Activated naive CD8-positive, alpha-beta T cell treated with anti-CD3 and anti-CD28 coated beads, Interleukin-2, amount 10 ng/mL, durations not matched to agents 7 days and 5 days (primary cell): ENCODE measurements at places on chromosomes 1 and 21. TPM values are rescaled to one million over a fixed set of nuclear protein-coding genes. Genes with fewer than 3 reads are reported as not detected.

DNA sequence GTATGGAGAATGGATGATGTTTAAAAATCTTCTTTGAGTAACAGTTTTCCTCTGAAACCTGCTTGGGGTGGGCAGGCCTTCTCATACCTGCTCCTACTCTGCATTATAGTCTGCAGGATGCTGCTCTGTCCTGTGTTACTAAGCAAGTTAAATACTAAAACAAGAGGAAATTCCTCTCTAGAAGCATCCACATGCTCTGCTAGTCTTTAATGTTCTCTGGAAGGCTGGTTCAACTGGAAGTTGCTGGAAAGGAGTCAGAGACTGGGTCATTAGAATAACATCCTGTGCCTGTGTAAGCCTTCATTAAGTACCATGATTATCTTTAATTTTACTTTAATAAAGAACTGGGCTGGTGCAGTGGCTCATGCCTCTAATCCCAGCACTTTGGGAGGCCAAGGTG is 5.8 kb downstream of the SELP start:
- H3K4me1 ChIP-seq = peaks cover 46% of the 10 kb centered on the region
- H3K27me3 ChIP-seq = no peaks in the 10 kb centered on the region
- H3K36me3 ChIP-seq = peaks cover 16% of the 10 kb centered on the region
- DNase-seq = no peak
- no peak overlapping the region for H3K4me3 ChIP-seq

DNA sequence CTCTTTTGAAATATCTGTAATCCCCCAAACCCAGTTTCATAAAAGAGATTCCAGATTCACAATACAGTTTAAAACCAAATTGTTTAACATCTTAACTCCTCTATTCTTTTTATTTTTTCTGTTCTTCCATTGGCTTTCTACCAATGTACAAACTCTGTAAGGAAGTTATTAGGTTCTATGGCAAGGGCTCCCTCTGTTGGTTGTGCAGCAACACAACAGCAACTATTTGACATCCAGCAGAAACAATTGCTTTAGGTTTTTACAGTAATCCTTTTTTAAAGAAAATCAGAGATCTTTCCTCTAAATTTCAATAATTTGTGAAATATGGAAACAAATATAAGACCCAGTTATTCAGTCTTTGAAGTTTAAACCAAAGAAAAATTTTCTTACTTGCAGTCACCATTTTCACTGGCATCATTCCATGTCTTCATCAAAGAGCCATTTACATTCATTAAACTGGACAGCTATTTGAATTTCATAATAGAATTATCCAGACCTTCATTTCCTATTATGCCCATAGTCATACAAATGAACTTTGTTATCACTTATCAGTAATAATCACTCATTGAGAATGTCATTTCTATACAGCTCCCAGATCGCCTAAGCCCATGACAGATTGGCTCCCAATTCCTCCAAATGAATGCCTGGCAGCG is 46.5 kb upstream of the RNF11 start:
- H3K27ac ChIP-seq = no peak overlapping the region
- no peaks in the 10 kb centered on the region for H3K36me3 ChIP-seq
- no peak overlapping the region for H3K4me3 ChIP-seq
- peaks cover 3% of the 10 kb centered on the region for H3K27me3 ChIP-seq
- no peak for DNase-seq

DNA sequence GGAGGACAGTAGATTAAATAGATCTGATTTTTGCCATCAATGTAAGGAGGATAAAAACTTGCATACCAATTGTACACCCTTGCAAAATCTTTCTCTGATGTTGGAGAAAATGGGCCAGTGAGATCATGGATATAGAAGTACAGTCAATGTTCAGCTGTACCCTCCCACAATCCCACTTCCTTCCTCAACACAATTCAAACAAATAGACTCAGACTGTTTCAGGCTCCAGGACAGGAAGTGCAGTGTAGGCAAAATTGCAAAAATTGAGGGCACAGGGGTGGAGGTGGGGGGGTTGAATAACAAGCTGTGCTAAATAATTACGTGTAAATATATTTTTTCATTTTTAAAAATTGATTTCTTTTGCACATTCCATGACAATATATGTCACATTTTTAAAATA is 3.9 kb upstream of the IFI44 start:
- peaks cover 85% of the 10 kb centered on the region for H3K36me3 ChIP-seq
- peaks cover 60% of the 10 kb centered on the region for H3K4me1 ChIP-seq
- no peak for DNase-seq
- peak overlapping the region; percentile 74 for H3K27ac ChIP-seq
- H3K4me3 ChIP-seq = peak overlapping the region; percentile 72
- no peaks in the 10 kb centered on the region for H3K27me3 ChIP-seq

- no peak for DNase-seq
- no peaks in the 10 kb centered on the region for H3K27me3 ChIP-seq
- H3K36me3 ChIP-seq = no peaks in the 10 kb centered on the region
- H3K27ac ChIP-seq = no peak overlapping the region
Measured at GRCh38 chr1:32611859-32612188, 38.5 kb downstream of the ZBTB8OS start.

DNA sequence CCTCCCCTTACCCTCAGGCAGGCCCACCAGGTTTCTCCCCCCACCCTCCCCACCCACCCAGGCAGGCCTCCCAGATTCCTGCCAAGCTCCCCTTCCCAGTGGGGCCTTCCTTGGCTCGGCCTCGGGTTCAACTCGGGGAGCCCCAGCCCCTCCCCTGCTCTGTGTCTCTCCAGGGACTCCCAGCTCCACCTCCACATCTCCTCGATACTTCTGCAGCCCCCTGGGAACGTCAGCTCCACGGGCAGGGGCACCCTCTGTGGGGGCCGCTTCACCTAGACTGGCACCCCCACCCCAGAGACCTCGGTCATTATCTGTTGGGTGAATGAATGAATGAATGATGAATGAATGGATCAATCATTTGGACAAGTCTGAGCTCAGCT is 775 bp downstream of the MMEL1 start:
- H3K4me1 ChIP-seq = peaks cover 2% of the 10 kb centered on the region
- peaks cover 26% of the 10 kb centered on the region for H3K27me3 ChIP-seq
- peaks cover 3% of the 10 kb centered on the region for H3K36me3 ChIP-seq

GRCh38 chr1:101265684-101266083 is 28.9 kb downstream of the S1PR1 start:
- no peak for DNase-seq
- no peaks in the 10 kb centered on the region for H3K27me3 ChIP-seq
- no peaks in the 10 kb centered on the region for H3K36me3 ChIP-seq
- no peak overlapping the region for H3K4me3 ChIP-seq
- H3K4me1 ChIP-seq = peaks cover 31% of the 10 kb centered on the region

GRCh38 chr1:59814180-59814900 is 409 bp upstream of the HOOK1 start:
- DNase-seq = peak; percentile 83
- no peak overlapping the region for H3K4me3 ChIP-seq

GRCh38 chr1:172382406-172382805 is 38.1 kb upstream of the C1orf105 start:
- peaks cover 18% of the 10 kb centered on the region for H3K4me1 ChIP-seq
- no peak overlapping the region for H3K4me3 ChIP-seq
- peaks cover 19% of the 10 kb centered on the region for H3K36me3 ChIP-seq
- H3K27me3 ChIP-seq = no peaks in the 10 kb centered on the region
- no peak for DNase-seq
- no peak overlapping the region for H3K27ac ChIP-seq

DNA sequence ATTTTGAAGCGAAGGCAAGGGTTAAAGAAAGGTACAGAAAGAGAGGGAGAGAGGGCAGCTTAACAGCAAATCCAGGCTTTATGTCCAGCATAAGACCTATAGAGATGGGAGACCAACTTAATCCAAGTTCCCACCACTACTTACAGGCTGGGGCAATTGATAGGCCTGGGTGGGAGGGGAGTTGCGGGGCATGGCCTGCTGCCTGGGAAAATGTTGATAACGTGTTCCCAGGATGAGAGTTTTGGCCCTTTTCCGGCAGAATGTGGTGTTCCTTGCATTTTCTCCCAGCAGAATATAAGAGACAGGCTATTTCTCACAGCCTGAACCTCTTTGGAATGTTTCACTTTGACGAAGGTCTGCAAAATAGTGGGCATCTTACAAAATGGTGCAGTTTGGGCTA is 34.9 kb upstream of the PLA2G5 start:
- H3K27me3 ChIP-seq = peaks cover 17% of the 10 kb centered on the region
- DNase-seq = no peak
- peaks cover 6% of the 10 kb centered on the region for H3K36me3 ChIP-seq
- peaks cover 11% of the 10 kb centered on the region for H3K4me1 ChIP-seq
- H3K4me3 ChIP-seq = no peak overlapping the region
- no peak overlapping the region for H3K27ac ChIP-seq

DNA sequence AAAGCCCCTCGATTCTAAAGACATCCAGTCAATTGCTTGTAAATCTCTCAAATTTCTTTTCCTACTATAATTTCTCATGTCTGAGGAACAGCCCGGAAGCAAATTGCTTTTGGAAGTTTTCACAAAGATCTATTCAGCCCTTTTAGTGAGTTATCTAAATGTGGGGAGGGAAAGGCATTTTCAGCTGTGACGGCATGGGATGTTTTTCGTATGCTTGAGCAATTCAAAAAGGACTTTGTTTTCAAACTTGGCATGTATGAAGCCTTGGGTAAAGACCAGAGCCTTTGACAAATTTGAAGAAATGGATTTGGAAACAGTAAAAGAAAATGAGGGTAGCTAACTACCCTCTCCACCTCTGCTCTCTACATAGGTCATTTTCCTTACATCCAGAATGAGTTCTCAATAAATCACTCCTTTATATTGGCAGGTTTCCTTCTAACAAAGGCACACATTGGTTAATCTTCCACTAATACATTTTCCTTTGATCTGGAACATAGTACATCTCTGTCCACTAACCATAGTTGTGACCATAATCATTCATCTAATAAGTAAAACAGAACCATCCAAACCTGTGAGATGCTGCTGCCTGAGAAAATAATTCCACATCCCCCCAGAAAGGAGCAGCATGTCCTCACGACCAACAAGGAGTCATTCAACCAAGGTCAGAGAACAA is 66.1 kb upstream of the ADAM30 start:
- H3K27ac ChIP-seq = no peak overlapping the region
- no peak for DNase-seq
- H3K27me3 ChIP-seq = no peaks in the 10 kb centered on the region

- H3K27ac ChIP-seq = no peak overlapping the region
- H3K27me3 ChIP-seq = peaks cover 20% of the 10 kb centered on the region
- H3K4me3 ChIP-seq = no peak overlapping the region
- peaks cover 11% of the 10 kb centered on the region for H3K4me1 ChIP-seq
- no peak for DNase-seq
Measured at GRCh38 chr1:151143986-151144385, 2.4 kb downstream of the SEMA6C start.

DNA sequence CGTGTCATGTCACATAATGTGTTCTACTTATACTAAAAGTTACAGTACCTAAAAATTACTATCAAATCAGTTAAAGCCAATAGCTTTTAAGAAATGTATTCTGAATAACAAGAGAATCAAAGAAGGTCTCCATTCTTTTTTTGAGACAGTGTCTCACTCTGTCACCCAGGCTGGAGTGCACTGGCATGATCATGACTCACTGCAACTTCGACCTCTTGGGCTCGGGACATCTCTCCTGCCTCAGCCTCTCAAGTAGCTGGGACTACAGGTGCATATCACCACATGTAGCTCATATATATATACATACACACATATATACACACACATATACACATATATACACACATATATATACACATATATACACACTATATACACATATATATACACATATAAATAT is 20.1 kb downstream of the COP1 start:
- no peak overlapping the region for H3K27ac ChIP-seq
- H3K4me1 ChIP-seq = peaks cover 16% of the 10 kb centered on the region
- DNase-seq = no peak
- no peak overlapping the region for H3K4me3 ChIP-seq
- H3K27me3 ChIP-seq = no peaks in the 10 kb centered on the region

DNA sequence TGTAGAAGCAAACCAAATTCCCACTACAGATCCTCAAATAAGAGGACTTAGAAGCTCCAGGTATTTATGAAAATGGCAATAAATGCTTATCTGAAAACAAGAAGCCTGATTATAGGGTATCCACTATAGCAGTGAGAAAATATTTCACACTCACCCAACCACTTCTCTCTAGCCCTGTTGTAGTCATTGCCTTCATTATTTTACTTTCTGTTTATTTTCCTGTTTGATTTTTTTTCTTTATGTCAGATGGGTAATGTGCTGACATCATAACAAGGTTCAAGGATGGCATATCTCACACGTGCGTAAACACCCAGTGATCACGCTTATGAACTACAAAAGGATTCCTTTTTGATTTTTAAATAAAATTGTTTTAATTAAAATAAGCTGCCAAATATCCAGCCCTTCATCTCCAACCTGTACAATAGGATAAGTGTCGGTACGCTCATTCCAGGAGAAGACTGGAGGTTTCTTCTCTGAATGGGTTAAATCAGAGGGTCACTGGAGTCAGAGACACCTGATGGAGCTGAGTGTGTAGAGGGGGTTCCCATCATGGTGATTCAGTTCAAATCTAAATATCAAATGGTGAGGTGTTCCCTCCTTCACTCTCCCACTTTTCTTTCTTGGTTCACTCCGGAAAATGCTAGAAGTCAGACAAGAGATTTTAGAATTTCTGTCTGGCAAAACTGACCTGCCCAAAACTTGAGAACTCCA is 8.2 kb upstream of the S1PR1 start:
- H3K4me3 ChIP-seq = no peak overlapping the region
- peaks cover 12% of the 10 kb centered on the region for H3K4me1 ChIP-seq
- H3K27me3 ChIP-seq = no peaks in the 10 kb centered on the region
- peaks cover 15% of the 10 kb centered on the region for H3K36me3 ChIP-seq

GRCh38 chr1:232951180-232951579 is 769 bp downstream of the NTPCR start:
- H3K36me3 ChIP-seq = peaks cover 13% of the 10 kb centered on the region
- peaks cover 31% of the 10 kb centered on the region for H3K4me1 ChIP-seq
- DNase-seq = no peak
- H3K27me3 ChIP-seq = no peaks in the 10 kb centered on the region
- H3K27ac ChIP-seq = peak overlapping the region; percentile 92

GRCh38 chr21:15508554-15508953 is 221.2 kb upstream of the USP25 start:
- peaks cover 2% of the 10 kb centered on the region for H3K36me3 ChIP-seq
- no peak overlapping the region for H3K27ac ChIP-seq
- no peak overlapping the region for H3K4me3 ChIP-seq

DNA sequence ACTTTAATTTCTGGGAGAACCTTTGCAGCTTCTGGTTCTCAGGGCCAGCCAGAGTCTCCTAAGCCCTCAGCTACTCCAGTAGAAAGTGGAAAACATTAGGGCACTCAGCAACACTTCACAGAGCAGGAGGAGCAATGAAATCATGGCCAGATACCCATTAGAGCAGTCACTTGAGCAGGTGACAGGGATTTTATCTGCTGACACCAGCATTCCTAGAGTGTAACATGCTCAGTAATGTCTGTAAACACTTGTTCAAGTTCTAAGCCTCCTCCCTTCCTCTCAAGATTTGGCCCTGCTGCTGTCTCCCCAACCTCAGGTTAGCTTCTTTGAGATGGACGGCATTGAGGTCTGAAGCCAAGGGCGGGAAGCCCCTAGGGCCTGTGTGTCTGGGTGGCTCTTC is 218.0 kb downstream of the GRIK3 start:
- H3K36me3 ChIP-seq = no peaks in the 10 kb centered on the region
- H3K4me1 ChIP-seq = no peaks in the 10 kb centered on the region
- DNase-seq = no peak
- no peak overlapping the region for H3K27ac ChIP-seq
- no peak overlapping the region for H3K4me3 ChIP-seq
- no peaks in the 10 kb centered on the region for H3K27me3 ChIP-seq

GRCh38 chr1:245090491-245091090 is 64.2 kb upstream of the KIF26B start:
- H3K27me3 ChIP-seq = no peaks in the 10 kb centered on the region
- H3K4me1 ChIP-seq = no peaks in the 10 kb centered on the region
- DNase-seq = no peak
- H3K27ac ChIP-seq = no peak overlapping the region
- H3K4me3 ChIP-seq = no peak overlapping the region
- H3K36me3 ChIP-seq = no peaks in the 10 kb centered on the region

The TXLNA gene
- 68.8 TPM for total RNA-seq

The LCA5L gene
- total RNA-seq = not detected

The AMY1A gene
- total RNA-seq = not detected

The ZNF436 gene
- total RNA-seq = 8.1 TPM

The BEND5 gene
- 12.4 TPM for total RNA-seq

The TAS1R3 gene
- total RNA-seq = 1.3 TPM
